ENCODE measurements at places on chromosomes 4 and X.

- DNase-seq = no peak
Measured at GRCh38 chr4:73409978-73410548, 6.0 kb downstream of the ALB start.

DNA sequence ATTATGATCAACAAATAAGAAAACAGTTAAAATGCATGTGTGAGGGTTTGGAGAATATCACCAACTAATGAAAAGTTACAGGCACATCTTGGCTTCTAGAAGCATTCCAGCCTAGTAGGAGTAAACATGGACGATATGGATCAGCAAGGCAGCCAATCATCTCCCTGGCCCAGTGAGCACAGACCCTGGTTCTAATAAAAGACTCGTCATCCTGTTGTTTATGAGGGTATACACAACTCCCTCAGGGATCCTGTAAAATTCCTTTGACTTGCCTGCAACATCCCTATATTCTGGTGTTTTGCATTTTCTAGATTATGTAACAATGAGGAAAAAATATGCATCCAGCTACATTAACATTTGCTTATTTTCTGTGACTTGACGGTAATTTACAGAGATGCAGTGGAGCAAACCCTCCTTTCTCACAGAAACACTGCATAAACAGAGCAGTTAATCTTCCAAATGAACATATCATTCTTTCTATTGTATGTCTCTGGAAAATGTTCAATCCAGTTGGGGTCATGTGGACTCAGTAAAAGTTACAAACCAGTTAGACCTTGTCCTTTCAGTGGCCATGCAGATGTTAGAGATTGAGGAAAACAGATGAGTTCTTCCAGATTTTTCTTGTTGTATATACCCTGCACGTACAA lies 88.9 kb upstream of the NDP start:
- DNase-seq = no peak

DNA sequence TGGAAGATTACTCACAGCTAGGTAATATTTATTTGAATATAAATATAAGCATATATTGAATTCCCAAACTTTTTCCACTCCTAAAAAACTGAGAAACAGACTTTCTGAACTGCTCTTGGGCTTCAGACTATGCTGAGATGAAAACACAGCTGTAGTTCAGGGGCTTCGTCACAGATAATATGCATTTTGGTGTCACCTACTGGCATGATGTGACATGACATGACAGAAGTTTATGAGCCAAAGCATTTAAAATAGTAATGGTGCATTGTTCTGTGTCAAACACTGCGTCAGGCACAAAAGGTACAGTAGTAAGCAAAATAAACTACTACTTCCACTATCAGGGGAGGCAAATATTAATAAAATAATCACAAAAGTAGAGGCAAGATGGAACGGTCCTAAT lies 171.3 kb downstream of the BTC start:
- no peak for DNase-seq

DNA sequence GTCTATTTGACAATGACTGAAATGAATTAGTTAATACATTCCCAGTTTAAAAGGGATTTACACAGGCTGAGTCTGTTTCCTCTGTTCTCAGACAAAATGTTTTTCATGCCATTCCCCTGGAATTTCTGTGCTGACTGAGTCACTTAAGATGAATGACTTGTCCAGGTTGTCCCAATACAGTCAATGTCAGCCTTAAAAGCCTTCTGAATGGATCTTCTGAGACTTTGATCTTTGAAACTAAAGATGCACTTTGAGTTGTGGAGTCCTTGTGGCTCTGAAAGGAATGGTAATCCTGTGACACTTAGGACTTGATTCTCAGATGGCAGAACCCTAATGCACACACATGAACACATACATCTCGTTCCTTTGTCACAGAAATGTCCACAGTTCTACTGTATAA lies 622.2 kb upstream of the GRID2 start:
- DNase-seq = no peak

DNA sequence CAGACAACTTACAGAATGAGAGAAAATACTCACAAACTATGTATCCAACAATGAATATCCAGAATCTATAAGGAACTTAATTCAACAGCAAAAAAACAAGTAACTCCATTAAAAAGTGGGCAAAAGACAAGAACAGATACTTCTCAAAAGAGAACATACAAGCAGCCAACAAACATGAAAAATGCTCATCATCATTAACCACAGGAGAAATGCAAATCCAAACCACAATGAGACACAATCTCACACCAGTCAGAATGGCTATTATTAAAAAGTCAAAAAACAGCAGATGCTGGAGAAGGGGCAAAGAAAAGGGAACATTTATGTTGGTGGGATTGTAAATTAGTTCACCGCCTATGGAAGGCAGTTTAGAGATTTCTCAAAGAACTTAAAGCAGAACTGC lies 150.3 kb downstream of the FGF16 start:
- no peak for DNase-seq

DNA sequence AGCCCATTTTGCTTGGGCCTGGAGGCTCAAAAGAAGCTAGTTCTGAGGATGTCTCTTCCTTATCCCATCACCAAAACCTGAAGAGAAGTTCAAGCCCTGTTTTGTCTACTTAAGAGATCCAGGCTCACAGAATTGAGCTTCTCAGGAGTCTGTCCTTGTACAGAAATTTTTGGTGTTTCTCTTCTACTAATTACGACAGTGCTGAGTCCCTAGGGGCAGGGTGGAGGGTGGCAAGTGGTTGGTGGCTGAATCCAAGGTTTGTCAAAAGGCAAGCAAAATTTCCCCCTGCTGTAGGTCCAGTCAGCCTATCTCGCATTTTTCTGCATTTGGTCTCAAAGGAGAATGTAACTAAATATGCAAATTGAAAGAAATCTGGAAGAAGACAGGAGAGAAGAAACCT lies 377.9 kb downstream of the SMARCA1 start:
- no peak for DNase-seq

GRCh38 chr4:167606551-167606950 lies 372.3 kb upstream of the SPOCK3 start:
- no peak for DNase-seq

- DNase-seq = no peak
Measured at GRCh38 chr4:616911-617643, 8.3 kb upstream of the PDE6B start.

GRCh38 chrX:39983715-39984114 lies 114.0 kb downstream of the BCOR start:
- no peak for DNase-seq

DNA sequence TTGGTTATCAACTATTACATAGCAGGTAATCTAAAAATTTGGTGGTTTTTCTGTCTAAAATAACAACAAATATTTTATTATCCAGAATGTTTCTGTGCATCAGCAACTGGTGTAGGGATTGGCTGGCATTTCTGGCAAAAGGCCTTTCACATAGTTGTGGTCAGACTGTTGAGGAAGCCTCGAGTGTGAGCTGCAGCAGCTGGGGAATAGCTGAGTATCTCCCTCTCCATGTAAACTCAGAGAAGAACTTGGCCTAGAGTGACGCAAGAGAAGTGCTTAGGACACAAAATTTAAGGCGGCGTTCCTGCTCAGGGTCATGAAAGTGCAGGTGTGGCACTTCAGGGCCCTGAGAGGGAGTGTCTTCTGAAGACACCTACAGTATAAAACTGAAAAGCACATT lies 558.9 kb downstream of the SPOCK3 start:
- DNase-seq = no peak

GRCh38 chrX:103792916-103793544 lies 16.4 kb downstream of the PLP1 start:
- DNase-seq = no peak

DNA sequence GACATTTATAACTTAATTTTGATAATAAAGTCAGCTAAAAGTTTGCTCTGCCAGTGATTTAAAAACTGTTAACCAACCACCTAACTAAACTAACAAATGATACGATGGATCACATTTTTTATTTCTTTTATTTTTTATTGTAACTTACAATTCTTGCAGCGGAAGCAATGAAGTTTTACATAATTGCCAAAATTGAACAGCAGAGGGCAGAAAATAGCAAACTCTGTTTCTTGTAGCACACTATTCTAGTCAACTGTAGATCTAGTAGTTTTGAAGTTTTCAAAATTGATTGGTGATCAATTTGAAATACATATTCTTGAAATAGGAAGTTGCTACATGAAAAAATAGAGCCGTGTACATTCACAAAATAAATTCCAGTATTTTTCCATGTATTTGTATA lies 2.8 kb upstream of the GRIA2 start:
- no peak for DNase-seq

- no peak for DNase-seq
Measured at GRCh38 chrX:22159071-22159470, 113.6 kb upstream of the CBLL2 start.

DNA sequence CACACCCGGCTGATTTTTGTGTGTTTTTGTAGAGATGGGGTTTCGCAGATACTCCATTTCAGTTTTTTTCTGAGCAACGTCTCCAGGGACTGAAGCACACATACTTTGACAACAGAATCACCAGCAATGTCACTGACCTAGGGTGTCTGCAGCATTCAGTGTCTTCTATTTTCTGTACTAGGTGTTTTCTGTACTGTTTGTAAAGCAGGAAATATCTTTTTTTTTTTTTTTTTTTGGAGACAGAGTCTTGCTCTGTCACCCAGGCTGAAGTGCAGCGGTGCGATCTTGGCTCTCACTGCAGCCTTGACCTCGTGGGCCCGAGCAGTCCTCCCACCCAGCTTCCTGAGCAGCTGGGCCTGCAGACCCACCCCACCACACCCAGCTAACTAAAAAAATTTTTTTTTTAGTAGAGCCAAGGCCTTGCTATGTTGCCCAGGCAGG lies 8.9 kb downstream of the ADD1 start:
- DNase-seq = no peak

- DNase-seq = no peak
Measured at GRCh38 chrX:37779857-37780256, at the start of gene CYBB. Gene CYBB (plus strand): TSS chrX:37780059. CDS start chrX:37780078, 19 bp downstream.

DNA sequence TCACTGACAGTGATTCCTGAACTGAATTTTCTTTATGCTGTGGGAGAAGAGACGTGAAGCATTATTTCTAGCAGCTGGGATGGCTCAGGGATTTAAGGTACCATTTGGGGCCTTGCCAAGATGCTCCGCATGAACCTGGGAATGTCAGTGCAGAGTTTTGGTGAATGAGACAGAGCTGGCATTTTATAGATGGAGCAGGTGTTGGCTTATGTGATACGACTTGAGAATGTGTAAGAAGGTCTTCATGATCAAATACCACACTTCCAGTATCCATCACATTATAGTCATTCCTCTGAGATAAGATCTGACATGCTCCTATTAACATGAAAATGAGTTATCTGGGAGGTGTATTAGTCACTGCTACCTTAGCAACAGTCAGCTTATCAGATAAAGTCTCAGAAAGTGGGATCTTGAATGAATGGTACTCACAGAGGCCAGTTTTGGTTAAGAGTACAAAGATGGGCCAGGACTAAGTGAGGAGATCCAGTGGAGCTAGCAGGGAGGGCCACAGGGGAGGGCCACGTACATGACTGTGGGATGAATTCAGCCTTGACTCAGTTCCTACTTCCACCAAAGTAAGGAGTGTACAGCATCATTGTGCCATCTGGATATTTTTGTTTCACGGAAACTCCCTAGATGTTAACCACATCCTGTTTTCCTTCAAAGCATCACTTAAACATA lies 116.7 kb downstream of the SPCS3 start:
- no peak for DNase-seq

DNA sequence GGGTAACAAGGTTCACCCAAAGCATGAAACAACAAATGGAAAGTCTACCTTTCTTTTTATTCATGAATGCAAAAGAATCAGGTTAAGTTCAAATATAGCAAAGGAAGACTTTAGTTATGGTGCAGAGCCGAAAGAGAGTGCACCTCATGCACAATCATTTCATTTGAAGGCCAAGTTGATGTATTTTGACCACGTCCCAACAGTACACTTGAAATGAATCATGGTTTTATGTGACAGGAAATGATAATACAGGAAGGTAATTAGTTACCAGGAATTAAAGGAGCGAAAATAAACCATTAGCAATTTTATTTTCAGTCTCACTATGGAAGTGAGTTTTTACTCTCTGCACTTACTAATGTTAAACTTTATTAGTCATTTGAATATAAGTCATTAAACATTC lies 281.2 kb upstream of the DIAPH2 start:
- DNase-seq = no peak

DNA sequence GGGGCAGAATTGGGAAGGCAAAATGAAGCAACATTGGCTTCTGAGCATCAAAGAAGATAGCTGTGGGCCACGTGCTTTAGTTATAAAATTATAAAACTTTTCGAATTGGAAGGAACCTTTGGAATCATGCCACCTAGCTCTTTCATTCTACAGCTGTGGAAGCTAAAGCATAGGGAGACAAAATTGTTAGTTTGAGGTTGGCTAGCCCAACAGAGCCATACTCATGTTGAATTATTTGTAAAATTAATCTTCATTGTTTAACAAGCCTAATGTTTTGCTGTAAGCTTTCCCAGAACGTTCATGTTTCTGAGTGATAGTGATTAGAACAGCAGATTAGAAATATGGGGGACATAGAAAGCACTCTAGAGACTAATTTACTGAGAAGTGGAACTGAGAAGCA lies 35.9 kb downstream of the HHIP start:
- no peak for DNase-seq

DNA sequence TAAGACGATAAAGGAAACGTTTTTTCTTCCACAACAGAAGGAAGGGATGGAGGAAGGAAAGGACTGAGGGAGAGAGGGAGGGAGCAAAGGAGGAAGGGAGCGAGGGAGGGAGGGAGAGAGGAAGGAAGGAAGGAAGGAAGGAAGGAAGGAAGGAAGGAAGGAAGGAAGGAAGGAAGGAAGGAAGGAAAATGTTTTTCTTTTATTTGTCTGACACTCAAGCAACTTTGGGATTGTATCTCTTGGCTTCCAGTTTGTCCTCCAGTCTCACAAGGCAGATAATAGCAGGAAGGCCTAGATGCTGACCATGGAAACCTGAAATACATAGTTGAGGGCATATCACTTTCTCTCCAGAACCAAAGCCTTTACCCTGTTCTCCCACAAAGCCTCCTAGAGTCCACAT lies 226.7 kb downstream of the ZNF674 start:
- DNase-seq = no peak

DNA sequence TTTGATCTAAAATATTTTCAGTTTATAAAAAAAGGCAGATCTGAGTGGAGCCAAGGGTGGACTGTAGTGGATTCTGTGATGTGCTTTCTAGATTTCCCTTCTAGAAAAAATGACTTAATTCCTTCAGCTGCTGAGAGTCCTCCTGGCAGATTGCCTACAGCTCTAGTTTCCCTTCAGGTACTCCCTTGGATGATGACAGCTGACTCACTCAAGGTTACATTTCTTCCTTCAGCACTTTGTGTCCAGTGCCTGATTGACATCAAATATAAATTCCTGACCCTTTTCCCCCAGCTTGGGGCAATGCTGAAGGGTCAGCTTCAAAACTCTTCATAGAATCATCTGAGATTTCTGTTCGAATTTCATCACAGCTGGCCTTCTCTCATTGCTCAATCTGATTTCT lies 161.7 kb downstream of the EMCN start:
- DNase-seq = no peak

GRCh38 chr4:30450474-30450873 lies 269.7 kb upstream of the PCDH7 start:
- DNase-seq = no peak

- no peak for DNase-seq
Measured at GRCh38 chrX:107738272-107738671, 37.3 kb downstream of the TSC22D3 start.

All from stimulated activated CD4-positive, alpha-beta T cell treated with anti-CD3 and anti-CD28 coated beads, Interleukin-2, amount 100 ng/mL, for 48 hours (primary cell).